ENCODE measurements at places on chromosomes 5 and 9.

DNA sequence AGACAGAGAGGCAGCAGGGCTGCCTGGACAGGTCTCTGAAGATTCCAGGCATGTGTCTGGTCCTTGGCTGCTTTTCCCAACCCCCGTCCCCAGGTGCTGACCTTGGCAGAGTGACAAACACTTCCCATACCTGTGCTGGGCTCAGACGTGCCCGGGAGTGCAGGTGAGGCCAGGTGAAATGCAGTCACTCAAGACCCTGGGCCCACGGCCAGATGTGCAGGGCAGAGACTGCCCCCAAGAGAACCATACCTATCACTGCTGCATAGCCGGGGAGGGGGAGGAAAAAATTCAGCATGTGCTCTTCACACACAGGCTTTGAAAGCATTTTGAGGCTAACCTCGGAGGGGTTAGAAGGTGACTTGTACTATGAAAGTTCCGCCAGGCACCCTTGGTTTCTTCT lies 22.6 kb downstream of the CCNJL start:
- no peak for DNase-seq

- DNase-seq, result peak; percentile 65
Observed at GRCh38 chr5:135569755-135570452, 8.9 kb downstream of the CXCL14 start.

- peak; percentile 59 for DNase-seq
Observed at GRCh38 chr5:127757576-127757975, 54.4 kb downstream of the CCDC192 start.

DNA sequence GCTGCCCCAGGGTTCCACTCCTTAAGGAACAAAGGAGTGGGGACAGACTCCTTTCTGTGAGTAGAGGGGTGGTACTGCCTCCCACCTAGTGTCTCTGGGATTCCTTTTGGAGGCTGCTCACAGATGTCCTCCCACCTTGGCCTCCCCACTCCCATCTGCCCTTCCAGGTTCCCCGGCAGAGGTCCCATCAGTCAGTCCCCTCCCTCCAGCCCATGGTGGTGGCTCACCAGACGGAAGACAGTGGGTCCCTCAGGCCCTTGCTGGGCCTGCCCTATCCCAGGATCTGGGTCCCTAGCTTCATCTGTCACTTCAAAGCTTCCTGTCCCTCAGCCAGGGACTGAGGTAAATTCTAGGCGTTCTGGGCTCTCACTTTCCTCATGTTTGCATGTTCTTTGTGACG lies 35.6 kb upstream of the NEK6 start:
- no peak for DNase-seq

GRCh38 chr9:16680541-16680940 lies 189.9 kb downstream of the BNC2 start:
- no peak for DNase-seq

DNA sequence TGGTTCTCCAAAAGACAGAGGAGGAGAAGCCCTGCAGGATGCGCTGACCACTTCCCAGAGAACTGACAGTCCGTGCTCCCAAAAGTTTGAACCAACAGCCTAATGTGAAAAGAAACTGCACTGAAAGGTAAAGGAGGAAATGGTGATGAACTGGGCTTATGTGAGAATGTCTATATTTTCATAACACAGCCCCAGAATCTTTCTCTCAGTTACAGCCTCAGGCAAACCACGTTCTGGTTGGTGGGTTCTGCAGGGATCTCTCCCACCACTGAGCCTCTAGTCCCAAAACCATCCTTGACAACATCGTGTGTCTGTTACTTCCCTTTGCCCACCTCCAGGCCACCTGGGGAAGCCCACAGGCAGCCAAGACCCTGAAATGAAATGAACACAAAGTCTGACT lies 23.9 kb downstream of the SPARC start:
- DNase-seq, result no peak

- no peak for DNase-seq
Observed at GRCh38 chr9:99973455-99973854, 67.0 kb downstream of the STX17 start.

GRCh38 chr5:58456486-58456885 lies 3.4 kb downstream of the PLK2 start:
- DNase-seq, result no peak

GRCh38 chr5:147963948-147964693 lies 57.8 kb upstream of the C5orf46 start:
- no peak for DNase-seq

DNA sequence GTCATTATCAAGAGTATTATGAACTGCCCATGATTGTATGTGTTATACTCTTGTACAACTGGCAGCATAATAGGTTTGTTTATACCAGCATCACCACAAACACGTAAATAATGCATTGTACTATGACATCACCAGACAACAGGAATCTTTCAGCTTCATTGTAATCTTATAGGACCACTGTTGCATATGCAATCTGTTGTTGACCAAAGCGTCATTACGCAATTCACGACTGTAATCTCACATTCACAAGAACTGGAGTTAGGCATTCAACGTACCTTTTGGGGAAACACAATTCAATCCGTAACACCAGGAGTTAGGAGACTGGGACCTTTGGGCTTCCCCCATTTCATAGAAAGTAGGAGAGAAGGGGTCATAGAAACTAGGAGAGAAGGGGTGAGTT lies 20.4 kb upstream of the ARSI start:
- DNase-seq, result no peak

GRCh38 chr9:16315720-16316119 lies 554.8 kb downstream of the BNC2 start:
- no peak for DNase-seq

GRCh38 chr5:71744009-71744790 lies 25.1 kb downstream of the CARTPT start:
- DNase-seq, result no peak

DNA sequence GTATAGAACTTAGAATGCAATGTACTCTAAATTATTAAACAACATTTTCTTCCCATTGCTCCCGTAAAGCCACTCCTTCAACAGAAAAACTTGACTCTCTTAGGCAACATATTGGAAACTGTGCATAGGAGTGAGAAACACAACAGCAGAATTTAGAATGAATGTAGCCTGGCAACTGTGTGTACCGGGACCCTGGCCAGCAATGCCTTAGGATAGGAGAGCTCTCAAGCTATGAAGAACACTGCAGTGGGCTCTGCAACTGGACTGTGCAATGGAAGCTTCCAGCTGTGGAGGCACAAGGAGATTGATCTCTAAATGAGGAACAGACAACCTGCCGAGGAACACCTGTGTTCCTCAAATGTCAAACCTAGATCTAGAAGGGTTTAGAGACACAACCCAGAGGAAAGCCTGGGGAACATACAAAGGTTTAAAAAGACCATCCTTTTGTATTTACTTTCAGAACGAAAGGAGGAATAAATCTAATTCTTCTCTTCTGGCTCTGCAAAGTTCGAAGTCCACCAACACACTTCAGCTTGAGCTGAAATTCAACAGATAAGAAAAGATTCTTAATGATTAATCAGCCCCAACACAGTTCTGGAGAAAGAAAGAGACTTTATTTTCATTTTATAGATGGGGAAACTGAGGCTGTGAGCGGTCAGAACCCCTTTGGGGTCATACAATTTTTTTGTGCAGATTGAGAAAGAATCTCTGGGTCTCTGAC lies 51.5 kb upstream of the ARL15 start:
- no peak for DNase-seq

DNA sequence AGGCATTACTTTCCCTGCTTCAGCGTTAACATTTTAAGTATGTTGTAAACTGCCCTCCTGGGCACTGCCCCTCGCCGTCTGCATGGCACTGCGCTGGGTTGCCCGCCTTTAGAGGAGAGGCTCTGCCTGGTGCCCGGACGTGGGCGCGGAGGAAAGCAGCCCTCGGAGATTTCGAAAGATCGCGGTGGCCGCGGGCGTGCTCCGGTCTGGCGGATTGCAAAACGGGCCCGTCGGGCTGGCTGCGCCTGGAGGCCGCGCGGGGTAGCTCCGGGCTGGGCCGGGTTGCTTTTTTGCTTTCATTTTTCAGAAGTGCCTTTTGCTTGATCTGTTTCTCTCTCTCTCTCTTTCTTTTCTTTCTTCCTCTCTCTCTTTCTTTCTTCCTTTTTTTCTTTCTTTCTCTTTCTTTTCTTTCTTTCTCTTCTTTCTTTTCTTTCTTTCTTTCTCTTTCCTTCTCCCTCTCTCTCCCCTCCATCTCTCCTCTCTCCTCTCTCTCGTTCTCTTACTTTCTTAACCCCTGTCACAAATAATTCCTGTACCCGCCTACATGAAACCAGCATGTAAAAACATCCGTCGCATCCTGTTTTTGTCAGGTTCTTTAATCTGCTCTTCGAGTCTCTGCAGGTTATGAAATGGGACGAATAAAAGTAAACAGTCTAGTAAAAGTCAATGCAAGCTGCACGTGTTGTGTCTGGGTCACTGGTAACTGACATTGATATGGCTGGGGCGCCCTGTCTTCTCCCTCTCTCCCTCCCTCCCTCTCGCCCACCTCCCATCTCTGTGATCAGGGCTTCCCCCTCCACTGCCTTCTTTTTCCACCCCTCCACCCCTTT lies 1.7 kb downstream of the FST start:
- DNase-seq, result peak; percentile 66

- DNase-seq, result no peak
Observed at GRCh38 chr9:89601856-89602562, 2.8 kb upstream of the GADD45G start.

- no peak for DNase-seq
Observed at GRCh38 chr5:86118542-86118941, 499.2 kb upstream of the COX7C start.

Measured in SJSA1 (cell line).